NCI-H1105 treated with DMSO at 0.1 percent for 48 hours (cell line): ENCODE measurements at places on chromosomes 7 and 10.

DNA sequence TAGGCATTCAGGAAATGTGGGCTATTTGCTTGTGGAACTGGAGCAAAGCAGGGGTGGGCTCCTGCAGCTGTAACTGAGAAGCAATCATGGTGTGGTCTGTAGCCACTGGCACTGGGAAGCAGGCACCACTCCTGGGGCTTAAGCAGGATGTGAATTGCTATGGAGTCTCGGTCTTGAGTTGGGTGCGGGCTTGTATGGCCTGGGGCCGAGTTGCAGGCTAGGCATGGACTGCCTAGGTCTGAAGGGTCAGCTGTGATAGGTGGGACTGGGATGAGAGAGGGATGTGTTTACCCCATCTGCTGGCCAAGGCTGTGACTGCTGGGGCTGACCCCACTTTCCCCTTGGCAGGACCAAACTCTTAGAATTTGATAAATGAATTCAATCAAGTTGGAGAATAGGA lies 43.0 kb downstream of the ADCY1 start:
- no peak for DNase-seq

GRCh38 chr7:155698633-155699032 lies 54.2 kb downstream of the RBM33 start:
- no peak for DNase-seq

DNA sequence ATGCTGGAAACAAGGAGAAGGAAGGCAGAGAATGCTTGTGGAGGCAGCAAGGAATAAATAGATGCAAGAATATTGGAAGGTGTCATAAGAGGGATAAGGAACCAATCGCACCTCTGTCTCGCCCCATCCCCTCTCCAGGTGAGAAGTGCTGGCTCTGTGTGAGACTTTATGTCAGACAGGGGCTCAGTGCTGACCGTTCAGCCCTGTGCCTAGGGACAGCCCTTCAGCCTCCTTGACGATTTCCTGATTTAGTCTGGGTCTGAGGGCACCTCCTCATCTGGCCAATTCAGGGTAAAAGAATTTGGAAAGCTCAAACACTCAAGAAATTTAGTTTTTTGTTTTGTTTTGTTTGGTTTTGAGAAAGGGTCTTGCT lies 54.9 kb downstream of the FAM241B start:
- DNase-seq: no peak

DNA sequence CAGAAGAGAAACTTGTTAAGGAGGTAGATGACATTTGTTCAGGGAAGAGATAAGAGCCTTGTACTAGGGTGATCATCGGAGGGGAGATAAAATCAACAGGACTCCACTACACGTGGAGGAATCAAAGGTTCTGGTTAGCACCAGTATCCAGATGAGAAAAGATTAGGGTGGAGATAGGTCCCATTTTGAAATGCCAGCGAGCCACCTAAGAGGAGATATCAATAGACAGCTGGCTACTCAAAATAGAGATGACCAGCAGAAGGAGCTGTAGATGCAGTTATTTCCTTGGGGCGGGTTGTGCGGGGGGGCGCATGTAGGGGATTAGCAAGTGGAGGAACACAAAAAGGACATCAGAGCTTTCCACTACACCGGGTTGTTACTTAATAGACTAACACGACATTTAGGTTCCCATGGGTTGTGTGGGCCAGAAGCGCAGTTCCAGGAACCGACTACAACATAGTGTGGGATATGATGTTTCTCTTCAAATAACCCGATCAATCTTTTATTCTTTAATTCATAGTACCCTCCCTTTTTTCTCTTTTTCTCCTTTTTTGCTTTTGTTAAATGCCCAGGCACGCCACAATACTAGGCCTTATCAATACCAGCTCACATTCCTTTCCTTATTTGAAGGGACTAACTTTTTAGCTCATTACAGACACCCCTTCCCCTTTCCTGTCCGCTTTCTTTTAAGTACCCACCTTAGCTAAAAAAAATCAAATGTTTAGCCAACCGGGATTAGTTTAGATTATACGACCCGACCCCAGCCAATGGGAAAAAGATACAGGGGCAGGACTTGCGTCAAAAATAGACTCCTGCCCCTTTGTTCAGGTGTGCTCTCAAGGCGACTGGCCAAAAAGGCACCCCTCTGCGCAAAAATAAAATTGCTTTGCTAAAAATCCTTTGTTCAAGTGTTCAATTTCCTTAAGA lies 2.0 kb upstream of the KIF11 start:
- DNase-seq: peak; percentile 65

DNA sequence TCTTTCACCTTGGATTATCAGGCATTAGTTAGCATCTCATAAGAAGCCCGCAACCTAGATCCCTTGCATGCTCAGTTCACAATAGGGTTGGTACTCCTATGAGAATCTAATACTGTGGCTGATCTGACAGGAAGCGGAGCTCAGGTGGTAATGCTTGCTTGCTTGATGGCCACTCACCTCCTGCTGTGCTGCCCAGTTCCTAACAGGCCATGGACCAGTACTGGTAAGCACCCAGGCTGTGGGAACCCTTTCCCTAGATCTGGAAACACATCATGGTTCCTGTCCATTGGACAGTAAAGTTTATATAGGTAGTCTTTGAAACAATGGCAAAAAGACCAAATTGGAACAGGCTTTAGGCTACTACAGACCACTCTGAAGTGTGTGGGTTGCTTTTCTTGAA lies 9.4 kb upstream of the CTTNBP2 start:
- no peak for DNase-seq

DNA sequence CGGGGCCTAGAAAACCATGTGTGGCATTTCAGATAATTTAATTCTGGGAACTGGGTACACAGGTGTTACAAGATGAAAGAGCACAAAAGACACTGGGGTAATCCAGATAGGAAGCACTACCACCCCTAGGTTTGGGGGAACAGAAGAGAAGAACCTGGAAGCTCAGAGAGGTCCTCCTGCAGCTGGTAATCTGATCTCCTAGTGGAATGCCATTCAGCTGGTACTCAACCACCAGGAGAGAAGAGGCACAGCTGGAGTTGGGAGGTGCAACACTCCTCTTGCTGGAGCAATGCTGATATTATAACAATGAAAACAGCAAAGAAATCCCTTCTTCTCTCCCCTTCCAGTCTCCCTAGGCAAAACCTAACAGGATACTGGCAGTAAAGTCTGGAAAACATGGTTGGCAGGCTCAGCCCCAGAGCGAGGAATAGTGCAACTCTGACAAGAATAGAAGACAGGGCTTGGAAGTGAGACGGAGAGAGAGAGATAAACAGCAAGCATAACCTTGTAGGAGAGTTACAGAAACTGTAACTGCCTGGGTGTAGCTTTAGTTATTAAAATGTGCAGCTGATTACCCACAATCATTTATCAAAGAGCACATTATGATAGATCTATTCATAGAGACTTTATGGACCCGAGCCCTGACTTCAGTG lies 35.0 kb downstream of the NRF1 start:
- no peak for DNase-seq
